ENCODE measurements at places on chromosomes 12 and 14.

DNA sequence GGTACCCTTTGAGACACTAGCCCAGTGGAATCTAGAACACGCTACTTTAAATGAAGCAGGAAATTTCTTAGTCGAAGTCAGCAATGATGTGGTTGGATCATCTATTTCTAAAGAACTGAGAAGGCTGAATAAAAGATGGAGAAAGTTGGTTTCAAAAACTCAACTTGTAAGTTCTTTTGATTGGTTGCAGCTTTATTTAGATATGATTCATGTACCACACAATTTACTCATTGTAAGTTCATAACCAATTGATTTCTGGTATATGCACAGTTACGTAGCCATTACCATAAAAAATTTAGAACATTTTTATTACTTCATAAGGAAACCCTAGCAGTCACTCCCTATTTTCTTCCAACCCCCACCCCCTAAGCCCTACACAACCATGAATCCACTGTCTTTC lies 129.8 kb downstream of the SYNE2 start:
- no peak for DNase-seq

- no peak for DNase-seq
These were observed 26.0 kb upstream of the TMTC2 start for GRCh38 chr12:82660541-82661325.

DNA sequence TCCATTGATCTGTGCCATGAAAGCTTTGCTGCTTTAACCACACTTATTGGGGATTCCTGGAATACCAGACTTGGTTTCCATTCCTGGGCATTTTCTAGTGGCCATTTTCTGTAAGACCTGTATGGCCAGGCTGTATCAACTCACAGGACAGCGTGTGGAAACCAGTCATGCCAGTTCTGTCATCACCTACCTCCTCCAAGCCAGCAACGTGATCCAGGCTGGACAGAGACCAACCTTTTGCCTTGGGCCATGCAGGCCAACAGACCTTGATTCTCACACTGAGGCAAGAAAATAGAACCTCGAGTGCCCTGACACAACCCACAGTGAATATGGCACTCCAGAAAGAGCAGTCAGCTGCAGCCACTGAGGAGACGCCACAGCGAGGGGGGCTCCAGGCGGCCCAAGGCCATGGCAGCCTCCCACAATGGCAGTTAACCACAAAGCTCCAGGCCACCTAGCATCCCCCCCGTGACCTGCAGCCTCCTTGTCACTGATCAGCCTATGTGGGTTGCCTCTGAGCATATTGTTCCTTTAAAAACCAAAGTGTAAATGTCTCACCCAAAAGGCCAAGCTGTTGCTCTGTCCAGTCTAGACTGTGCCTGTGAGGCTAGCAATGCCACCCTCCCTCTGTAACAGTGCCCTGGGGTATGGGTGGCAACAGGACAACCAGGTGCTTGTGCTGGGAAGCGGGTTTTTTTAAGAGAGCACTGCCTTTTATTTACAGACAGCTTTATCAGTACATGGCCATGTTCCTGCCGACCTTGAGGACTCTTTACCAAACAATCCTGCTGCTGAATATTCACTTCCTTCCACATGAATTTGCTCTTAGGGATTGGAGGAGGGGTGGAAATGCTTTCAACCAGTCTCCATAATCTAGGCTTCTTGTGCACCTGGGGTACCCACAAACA lies 168.7 kb upstream of the HIF1A start:
- DNase-seq, result no peak

GRCh38 chr12:110957652-110958051 lies 37.3 kb upstream of the MYL2 start:
- no peak for DNase-seq

GRCh38 chr14:32865827-32866376 lies 72.8 kb upstream of the NPAS3 start:
- DNase-seq, result no peak

DNA sequence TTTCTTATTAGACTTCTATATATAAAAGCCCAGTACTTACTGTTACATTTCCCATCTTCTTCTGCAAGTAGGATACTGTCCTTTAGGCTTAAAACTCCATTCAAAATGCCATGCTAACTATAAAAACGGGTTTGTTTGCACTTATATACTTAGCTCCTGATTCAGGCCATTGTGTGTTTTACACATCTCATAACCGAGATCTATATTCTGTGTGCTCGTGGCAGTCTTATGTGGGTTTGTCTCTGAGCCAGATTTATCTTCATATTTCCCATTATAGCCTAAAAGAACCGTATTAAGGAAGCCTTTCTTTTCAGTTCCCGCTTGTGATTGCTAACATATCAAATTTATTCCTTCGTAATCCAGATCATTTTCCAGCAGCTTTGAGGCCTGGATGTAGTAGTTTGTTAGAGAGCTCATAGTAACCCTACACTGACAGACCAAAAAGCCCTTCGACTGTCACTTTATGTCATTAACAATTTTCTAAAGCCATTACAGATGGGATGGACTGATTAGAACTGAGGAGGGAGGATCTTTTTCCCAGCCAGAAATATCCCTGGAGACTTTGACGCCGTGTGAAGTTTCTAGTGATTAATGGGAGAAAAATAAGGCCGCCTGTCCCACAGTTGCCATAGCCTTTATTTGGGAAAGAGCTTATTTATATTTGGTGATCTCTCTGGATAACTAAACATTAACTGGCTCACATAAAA lies 508.5 kb downstream of the FOXG1 start:
- no peak for DNase-seq

DNA sequence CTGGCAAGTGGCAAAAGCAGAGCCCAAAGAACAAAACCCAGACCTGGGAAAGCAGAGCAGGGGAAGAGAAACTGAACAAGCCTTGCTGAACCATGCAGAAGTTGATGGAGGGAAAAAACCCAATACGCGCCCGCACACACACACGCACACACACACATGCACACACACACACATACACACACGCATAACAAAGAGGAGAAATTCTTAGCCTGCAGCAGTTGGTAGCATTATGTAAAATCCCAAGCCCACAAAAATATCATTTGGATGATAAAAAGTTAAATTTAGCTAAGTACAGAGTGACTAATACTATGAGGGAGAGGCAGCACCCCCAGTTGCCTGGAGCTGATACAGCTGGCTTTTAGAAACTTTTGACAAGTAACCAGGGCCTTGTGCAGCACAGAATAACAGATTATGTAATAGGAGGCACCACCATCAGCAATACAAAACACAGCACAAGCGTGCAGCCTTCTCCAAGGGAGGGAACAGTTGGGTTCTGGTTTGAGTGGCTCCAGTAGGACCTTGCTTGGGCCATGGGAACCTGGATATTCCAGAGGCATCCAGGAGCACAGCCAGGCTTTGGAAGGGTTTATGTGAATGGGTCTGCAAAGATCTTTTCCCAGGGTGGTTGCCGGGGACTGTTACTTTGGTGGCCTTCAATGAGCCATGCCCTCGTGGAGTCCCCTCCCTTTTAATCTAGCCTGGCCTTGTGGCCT lies 35.3 kb downstream of the PITPNM2 start:
- peak; percentile 73 for DNase-seq

- no peak for DNase-seq
These were observed 17.9 kb upstream of the FBXO21 start for GRCh38 chr12:117208206-117208605.

DNA sequence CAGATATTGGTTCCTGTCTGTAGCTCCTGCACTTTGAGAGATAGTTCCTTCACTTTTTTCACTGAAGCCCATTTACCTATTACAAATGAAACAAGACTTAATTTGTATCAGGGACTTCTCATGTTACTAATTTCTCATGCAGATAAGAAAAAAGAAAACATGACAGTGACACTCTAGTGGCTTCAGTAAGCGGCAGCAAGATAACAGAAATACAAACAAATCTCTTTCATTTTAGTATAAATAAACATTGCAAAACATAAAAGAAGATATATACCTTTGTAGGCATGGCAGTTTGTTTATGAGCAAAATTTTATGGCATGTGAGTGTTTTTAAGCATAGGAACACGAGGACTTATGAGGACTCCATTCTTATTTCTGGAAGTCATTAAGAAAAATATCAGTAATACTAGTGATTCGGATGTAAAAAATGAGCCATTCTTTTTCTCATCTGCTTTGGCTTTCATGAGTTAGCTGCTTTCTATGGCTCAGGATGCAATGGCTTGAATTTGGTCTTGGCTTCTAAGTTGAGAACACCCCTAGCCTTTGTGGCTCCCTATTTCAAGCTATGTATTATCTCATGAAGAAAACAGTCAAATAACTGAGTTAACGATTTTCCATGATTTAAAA lies 310.1 kb upstream of the RGS6 start:
- DNase-seq, result no peak

DNA sequence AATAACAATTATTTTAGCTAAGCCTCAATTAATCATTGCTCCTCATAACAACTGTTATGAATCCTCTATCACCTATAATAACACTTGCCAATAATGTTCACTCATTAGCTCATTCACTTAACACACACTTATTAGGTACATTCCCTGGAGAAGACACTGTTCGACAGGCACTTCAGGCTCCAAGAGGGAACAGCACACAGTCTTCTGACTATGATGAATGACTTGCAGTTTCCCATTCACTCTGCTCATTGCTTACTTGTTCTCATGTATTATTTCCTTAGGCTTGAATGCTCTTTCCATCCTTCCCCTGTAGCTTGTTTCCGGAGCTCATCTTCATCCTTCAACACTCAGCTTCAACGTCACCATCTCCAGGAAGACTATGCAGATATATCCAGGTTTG lies 437.3 kb downstream of the TMEM132D start:
- DNase-seq, result no peak

DNA sequence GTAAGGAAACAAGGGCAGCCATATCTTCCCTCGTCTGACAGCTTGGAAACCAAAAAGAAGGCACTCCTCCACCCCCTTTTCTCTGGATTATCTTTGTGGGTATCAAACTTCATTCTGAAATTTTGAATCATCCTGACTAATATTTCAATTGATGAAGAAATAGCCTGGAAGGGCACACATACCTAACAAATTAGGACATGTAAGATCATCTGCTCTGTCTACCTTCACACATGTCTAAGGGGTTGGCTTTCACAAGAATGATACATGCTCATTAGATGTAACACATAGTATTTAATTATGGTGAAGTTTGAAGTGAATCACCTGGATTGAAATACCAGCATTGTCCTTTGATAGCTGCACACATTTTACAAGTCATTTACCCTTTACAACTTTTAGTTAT lies 348.1 kb upstream of the RPL10L start:
- DNase-seq, result no peak

DNA sequence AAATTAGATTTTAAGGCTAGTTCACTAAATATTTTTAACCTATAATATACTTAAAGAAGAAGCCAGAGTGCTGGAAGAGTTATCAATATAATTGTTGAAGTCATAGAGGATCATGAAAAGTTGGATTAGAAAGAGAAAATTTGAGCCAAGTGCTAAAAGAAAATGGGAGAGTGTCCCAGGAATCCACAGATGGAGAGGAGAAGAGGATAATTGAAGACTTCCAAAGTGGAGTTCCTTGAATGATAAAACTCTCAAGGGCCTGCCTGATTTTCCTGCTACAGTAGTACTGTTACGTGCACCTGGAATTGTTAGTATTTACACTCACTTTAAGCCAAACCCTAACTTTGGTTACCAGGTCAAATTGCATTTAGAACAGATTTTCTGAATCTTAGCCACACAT lies 113.2 kb downstream of the MSRB3 start:
- no peak for DNase-seq

DNA sequence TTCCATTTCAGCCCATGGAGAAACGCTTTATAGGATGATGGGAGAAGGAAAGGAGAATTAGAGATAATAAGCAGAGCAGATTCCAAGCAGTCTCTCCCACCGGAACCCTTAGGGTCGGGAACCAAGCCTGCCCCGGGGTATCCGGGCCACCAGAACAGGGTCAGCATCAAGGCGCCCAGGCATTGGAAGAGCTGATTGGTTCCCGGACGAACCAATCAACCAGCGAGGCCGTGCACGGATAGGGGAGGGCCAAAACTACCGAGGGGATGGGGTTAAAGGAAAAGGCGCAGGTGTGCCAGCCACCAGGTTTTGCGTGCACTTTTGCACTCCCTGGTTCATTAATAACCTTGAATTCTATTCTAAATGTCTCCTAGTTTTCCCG lies 1.7 kb downstream of the PPM1H start:
- DNase-seq, result no peak

DNA sequence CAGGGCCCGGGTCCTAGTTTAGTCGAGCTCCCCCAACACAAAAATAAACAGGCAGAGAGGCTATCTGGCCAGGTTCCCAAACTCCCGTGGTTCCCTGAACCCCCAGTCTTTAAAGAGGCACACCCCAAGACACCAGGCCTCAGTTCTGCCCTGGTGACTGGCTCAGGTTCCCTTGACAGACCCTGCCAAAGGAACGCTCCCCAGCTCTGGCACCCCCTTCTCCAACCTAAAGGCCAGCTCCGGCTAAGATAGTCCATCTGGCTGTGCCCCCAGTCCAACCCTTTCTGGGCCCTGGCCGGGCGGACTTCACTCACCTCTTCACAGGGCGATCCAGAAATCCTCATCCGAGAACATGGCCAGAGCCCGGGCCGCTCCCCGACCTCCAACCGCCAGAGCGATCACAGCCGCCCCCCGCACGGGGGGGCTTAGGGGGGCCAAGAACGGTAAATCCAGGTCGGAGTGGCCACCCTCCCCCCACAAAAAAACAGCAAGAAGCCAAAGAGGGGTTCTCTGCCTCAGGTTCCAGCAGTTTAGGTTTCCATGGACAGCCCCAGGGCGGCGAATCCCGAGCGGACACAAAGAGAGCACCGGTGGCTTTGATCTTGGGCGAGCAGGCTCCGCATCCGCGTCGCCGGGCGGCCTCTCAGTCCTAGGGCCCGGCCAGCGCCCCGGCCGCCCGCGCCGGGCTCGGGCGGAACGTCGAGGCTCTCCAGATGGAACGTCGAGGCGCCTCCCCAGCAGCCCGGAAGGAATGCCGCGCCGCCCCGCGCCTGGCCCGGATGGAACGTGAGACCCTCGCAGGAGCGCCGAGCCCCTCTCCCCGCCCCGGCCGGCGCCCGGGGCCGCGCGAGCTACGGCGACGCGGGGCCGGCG lies 1.1 kb downstream of the KMT2D start:
- DNase-seq, result no peak

DNA sequence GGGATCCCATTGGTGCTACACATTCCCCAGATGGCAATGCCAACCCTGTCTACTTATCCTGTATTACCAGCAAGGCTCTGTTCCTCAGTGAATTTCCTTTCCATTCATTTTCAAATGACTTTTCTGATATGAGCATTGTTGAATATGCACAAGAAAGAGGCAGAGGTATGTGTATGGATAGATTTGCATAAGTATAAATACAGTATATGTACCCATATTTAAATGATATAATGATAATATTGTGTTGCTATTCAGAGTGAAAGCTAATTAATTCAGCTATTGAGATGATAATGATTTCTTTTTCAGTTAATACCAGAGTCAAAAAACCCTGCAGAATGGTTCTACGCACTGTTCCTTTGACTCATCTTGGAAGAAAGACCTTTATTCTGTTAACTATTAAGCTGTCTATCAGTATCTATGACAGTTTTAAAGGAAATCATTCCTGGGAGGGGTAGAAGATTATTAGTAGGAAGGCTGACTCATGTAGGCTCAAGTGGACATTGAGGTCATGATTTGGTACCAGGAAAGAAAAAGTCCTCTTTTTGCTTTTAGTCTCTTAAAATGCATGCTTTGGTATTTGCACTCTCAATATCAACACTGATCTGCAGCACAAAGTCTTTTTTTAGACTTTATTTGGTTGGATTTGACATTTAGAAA lies 44.9 kb upstream of the GAS2L3 start:
- DNase-seq, result no peak

- DNase-seq, result peak; percentile 31
These were observed 706 bp upstream of the DIO2 start for GRCh38 chr14:80212023-80212397.

GRCh38 chr12:87270919-87271318 lies 758.3 kb downstream of the C12orf50 start:
- DNase-seq, result no peak

GRCh38 chr12:30725739-30726138 lies 29.0 kb downstream of the CAPRIN2 start:
- no peak for DNase-seq
